ENCODE measurements at places on chromosomes 3 and 15.

DNA sequence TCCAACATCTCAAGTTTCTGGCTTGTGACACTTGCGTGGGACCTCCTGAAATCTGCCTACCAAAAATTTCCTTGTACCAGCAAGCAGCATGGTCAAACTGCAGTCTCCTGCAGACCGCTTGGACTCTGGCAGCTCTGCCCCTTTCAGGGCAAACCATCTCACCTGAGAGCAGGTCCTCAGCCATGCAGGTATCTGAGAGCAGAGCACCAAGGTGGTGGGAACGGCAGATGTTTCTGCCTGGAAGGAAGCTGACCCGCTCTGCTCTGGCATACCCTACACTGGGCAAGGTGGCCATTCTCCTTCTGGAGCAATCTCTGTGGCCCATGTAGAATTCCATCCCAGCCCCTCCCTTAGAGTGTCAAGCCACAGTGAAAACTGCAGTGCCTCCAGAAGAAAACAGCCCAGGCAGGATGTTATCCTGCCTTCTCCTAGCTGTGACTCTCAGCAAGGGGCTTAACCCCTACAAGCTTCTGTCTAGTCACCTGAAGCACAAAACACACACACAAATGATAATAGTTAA is 21.6 kb downstream of the MESD start:
- DNase-seq: no peak

GRCh38 chr3:179971280-179971679 is 65.5 kb downstream of the PEX5L start:
- no peak for DNase-seq

GRCh38 chr15:58758141-58758540 is 8.6 kb upstream of the ADAM10 start:
- DNase-seq: no peak

DNA sequence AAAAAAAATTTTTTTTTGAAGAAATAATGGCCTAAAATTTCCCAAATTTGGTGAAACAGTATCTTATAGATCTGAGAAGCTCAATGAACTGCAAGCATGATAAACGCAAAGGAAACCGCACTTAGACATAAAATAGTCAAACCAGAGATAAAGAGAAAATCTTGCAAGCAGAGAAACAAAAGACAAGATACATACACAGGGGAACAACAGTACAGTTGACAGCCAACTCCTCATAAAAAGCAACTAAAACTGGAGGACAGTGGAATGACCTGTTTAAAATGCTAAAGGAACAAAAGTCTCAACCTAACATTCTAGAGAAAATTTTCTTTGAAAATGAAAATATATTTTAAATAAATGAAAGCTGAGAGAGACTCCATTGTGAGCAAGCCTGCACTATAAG is 107.5 kb downstream of the RASA2 start:
- DNase-seq: no peak

DNA sequence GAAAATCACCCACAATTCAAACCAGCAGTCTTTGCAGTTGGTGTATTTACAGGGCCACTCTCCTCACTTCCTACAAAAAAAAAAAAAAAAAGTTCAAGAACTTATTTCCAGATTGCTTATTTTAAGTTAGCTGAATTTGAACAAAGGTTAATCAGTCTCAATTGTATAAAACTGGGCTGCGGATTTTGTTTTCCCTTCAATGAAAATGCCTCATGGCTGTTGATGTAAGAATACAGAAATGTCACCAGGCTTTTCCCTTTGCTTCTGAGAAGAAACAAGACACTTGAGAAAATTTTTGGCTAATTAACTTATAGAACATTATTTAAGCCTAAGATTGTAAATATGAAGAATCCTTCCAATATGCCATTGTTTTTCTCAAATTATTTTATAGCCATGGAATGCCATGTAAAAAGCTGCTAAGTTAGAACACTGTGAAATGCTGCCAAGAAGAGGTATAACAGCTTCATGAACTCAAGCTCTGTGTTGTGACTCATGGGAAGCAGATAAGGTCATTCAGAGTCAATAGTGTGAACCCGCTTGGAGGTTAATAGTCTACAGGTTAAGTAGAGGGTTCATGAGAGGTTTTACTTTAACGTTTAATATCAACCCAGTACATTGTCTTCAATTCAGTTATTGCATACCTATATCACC is 84.3 kb upstream of the ABI3BP start:
- no peak for DNase-seq

DNA sequence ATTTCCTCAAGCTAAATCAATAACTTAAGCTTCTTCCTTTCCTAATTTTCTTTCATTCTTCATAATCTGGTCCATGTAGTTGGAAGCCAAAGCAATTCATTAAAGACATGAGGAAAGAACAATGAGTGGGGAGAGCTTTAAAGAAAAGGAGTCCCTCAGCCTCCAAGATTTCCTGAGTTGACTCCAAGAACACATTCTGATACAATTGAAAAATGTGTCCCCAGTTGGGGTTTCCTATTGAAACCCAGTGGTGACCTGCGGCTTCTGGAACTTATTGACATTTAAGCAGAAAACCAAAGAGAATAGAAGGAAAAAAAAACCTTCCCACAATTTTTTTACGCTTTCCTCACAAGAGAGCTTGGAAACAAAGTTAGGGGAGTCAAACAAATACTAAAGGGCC is 37.0 kb downstream of the ATP8B4 start:
- DNase-seq: no peak

DNA sequence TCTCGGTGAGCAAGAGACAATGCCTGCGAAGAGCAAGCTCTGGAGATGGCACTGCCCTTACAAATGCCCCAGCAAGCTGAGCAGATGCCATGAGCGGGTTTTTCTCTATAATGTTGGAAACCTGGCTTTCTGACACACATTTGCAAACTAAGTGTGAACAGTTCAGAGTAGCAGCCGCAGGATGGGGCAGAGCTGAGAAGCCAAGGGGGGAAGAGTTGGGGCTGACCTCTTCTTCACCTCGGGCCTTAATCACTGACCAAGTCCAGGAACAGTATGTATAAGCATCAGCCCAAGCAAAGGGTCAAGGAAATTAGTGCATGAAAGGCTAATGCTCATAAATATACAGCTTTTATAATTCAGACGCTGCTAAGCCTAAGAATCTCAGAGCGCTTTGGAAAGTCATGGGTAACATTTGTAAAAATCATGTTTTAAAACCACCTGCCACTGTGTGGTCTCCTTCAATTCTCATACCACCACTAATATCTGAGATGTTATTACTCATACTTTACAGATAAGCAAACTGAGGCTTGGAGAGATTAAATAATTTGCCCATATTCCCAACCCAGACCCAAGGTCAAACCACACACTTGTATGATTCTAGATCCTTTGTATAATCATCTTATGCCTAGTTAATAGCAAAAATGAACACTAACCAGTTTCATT is 603.4 kb downstream of the FOXP1 start:
- no peak for DNase-seq

GRCh38 chr3:133593243-133593642 is 19.8 kb downstream of the CDV3 start:
- DNase-seq: no peak

- peak; percentile 31 for DNase-seq
Observed at GRCh38 chr3:33732394-33732793, 14.3 kb upstream of the CLASP2 start.

- no peak for DNase-seq
Observed at GRCh38 chr3:134751831-134752230, 43.2 kb upstream of the EPHB1 start.

DNA sequence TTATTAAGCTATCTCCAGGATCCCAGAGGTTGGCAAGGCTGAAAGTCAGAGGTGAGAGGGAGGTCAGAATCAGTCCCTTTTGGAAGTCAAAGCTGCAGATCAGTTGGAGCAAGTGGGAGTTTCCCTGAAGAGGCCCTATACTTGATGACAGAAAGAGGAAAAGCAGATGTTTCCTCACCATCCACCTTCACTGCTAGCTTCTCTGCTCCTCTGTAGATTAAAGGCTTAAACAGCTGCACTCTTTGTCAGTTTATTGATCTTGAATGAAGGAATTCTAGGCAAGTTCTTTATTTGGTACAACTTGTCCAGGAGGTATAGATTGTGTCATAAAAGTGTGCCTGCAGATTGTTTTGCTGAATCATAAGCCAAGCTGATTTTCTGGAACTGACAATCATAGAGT is 408.2 kb upstream of the TGFBR2 start:
- no peak for DNase-seq

- no peak for DNase-seq
Observed at GRCh38 chr3:69865925-69866679, 126.8 kb downstream of the MITF start.

- no peak for DNase-seq
Observed at GRCh38 chr15:80891006-80891405, 98.6 kb downstream of the MESD start.

DNA sequence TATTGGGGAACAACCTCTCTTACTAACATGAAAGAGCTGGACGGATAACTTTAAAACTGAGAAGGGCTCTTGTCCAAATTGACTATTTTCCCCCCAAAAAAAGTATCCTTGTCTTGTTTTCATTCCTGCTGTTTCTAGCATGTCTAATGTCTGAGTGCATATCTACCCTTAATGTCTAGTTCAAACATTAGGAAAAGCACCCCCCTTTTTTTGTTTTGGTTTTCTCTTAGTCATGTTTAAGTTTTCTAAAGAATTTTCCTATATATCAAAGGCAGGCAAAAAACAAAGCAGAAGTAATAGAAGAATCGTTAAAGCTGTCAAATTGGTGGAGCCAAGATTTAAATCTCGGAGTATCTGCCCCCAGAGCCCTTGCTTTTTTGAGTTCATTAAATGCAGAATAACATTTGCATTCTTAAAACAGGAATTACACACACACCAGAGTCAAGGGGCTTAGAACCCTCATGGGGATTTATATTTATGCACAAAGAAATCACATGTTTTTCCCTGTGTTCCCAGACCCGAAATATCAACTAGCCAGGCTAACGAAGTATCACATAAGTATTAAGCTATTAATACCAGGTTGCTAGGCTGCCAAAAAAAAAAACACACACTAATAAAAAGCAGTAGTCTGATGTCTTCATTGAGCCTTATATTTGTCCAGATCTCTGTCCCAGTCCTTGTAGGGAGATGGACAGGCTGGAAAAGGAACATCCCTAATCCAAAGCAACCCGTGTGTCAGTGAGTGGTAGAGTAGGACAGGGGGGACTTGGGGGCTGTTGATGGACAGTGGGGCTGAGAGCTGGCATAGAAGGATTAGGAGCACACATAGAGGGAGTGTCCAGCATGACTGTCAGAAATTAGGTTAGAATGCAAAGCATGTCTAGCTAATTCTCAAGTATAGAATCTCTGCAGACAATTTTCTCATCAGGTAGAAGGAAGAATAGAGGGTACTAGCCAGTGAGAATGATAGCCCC is 103.6 kb upstream of the BFSP2 start:
- DNase-seq: no peak

DNA sequence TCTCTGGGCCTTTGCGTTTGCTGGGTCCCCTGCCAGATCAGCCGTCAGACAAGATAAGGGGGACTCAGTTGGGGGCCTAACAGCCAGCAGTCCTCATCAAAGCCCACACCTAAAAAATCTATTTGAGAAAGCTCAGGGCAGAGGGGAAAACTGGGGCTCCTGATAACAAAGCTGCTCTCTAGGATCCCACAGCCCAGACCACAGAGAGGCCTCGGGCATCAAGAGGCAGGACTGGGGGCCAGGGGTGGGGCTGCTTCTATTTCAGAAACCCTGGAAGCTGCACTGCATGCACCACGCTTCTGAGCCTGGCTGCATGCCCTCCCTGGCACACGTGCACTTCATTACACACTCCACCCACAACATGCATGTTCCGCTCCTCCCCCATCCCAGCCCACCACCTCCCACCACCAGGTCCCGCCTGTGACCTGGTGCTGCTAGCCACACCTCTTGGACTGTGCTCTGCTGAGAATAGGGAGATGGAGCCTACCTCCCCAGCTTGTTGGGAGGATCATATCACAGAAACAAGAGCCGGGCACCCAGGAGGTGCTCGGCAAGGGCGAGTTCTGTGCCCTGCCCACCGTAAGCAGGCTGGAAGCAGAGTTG is 26.6 kb downstream of the FBLN2 start:
- no peak for DNase-seq

GRCh38 chr3:105431200-105431599 is 64.5 kb downstream of the ALCAM start:
- no peak for DNase-seq

DNA sequence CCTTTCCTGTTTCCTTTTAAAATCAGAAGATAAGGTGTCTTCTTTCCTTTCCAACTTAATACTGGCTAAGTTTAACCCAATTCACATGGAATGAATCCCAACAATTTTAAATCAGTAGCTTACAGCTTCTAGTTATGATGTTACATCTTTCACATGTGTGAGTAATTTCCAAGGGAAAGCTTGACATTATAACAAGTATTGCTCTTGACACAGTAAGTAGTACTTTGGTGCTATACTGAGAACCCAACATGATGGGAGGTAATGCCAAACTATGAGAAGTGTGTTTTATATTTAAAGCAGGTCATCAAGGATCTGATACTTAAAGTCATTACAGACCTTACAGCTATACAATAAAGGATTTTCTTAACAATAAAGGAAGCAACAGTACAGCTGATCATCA is 29.1 kb downstream of the RABL3 start:
- DNase-seq: no peak

- no peak for DNase-seq
Observed at GRCh38 chr15:71054286-71054952, 60.9 kb upstream of the THSD4 start.

- DNase-seq: no peak
Observed at GRCh38 chr3:122985539-122985938, 42.0 kb downstream of the SEMA5B start.

DNA sequence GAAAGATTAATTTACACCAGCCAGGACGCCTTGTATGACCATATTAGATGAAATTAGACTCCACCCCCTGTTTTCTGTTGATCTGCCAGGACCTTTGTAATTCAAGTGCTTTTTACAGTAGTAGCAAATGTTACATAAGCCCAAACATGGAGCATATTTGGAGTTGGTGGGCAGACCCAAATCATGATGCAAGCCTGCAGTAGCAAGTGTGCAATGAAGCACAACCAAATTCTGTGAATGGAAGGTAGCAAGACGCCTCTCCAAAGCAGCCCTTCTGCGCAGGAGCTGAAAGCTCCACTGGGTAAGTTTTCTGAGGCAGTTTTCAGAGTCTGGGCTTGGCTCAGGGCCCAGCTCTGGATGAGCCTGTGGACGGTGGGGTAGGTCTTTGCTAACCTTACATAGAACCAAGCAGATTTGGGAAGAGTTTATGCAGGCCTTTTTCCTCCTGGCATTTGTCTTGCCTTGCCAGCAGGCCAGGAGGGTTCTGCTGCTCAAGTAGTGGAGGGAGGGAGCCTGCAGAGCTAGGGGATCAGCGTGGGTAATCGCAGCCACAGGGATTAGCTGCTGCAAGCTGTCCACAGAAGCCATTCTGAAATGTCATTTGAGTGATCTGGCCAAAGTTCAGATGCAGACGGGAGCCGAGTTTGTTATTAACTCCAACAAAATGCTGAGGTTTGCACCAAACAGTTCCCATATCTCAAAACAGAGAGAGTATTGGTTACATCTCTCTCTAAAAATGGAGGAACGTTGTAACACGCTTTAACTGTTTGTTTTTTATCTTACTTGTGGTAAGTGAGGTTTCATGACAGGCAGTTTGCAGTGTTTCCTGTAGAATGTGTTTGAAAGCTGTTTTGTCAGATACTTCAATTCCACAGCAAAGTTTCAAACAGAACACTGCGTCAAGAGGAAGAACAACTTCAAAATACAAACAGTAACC is 55.4 kb downstream of the PSMD6 start:
- peak; percentile 51 for DNase-seq

Measured in activated CD8-positive, alpha-beta T cell treated with anti-CD3 and anti-CD28 coated beads, Interleukin-2, amount 10 ng/mL, durations not matched to agents 7 days and 5 days (primary cell).